Left ventricle myocardium inferior (tissue), 1 donor: ENCODE measurements at places on chromosomes 2 and 18. TPM values are rescaled to one million over a fixed set of nuclear protein-coding genes. Genes with fewer than 3 reads are reported as not detected.

Gene PRSS56
- not detected for total RNA-seq

Gene LCT
- total RNA-seq = not detected

Gene CRACDL
- 3.0 TPM for total RNA-seq

Gene DOK1
- total RNA-seq = 4.1 TPM

Gene FASTKD1
- 121 TPM for total RNA-seq

Gene MYO7B
- total RNA-seq = 0.44 TPM

Gene SAP130
- 14.2 TPM for total RNA-seq

Gene ZBTB7C
- total RNA-seq = 2.7 TPM

Gene LRATD1
- 3.1 TPM for total RNA-seq

Gene XDH
- total RNA-seq = 0.05 TPM

Gene LBH
- total RNA-seq = 200 TPM

Gene ACTG2
- 1.6 TPM for total RNA-seq

Gene PLCL1
- total RNA-seq = 78.6 TPM

Gene PAX3
- total RNA-seq = 0.30 TPM

Gene COQ10B
- 28.2 TPM for total RNA-seq

Gene FAM124B
- total RNA-seq = 1.1 TPM

Gene COL4A3
- 4.4 TPM for total RNA-seq

Gene GPR148
- total RNA-seq = not detected

Gene RAB17
- total RNA-seq = 4.5 TPM

Gene CERKL
- not detected for total RNA-seq

Gene LHCGR
- 0.16 TPM for total RNA-seq

Gene CNTNAP5
- total RNA-seq = not detected

Gene QPCT
- total RNA-seq = 2.0 TPM

Gene NEDD4L
- 45.8 TPM for total RNA-seq

Gene TIGD1
- 2.4 TPM for total RNA-seq

Gene MC4R
- not detected for total RNA-seq

Gene IL37
- total RNA-seq = not detected

Gene GALNT5
- 0.19 TPM for total RNA-seq

Gene CNGA3
- total RNA-seq = not detected

Gene GAREM2
- total RNA-seq = 0.93 TPM

Gene TMEM163
- total RNA-seq = 0.22 TPM

Gene LIMS4
- 2.1 TPM for total RNA-seq

Gene RTP5
- total RNA-seq = not detected

Gene CDKL4
- total RNA-seq = 0.66 TPM

Gene GULP1
- 5.7 TPM for total RNA-seq

Gene TEKT4
- not detected for total RNA-seq

Gene DOCK10
- 1.6 TPM for total RNA-seq

Gene DYNAP
- not detected for total RNA-seq

Gene ANO7
- total RNA-seq = 0.80 TPM

Gene HOXD11
- not detected for total RNA-seq

Gene NAT8
- not detected for total RNA-seq

Gene FEV
- not detected for total RNA-seq

Gene ALK
- 0.14 TPM for total RNA-seq

Gene NR4A2
- total RNA-seq = 0.88 TPM

Gene C2orf76
- 7.3 TPM for total RNA-seq

Gene UGT1A5
- total RNA-seq = not detected

Gene SEH1L
- 18.1 TPM for total RNA-seq

Gene NEB
- 30.5 TPM for total RNA-seq

Gene INPP5D
- 4.9 TPM for total RNA-seq
